ENCODE measurements at places on chromosomes 1 and 21. TPM values are rescaled to one million over a fixed set of nuclear protein-coding genes. Genes with fewer than 3 reads are reported as not detected.

DNA sequence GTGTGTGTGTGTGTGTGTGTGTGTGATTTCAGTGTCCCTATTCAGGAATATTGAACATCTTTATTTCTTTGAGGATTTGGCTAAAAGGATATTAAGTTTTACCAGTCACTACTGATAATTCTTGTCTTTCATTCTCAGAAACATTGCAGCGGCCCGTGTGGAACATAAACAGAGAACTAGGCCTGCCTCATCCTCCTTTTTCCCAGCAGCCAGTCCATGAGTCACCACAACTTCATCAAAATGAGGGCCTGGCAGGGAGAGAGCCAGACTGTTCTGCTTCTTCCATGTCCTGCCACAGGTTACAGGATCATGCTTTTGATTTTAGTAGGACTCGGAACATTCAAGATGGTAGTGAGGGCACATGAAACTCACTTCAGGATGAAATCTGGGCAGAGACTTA, 50.7 kb downstream of the LRIG2 start:
- DNase-seq, result peak; percentile 66

- DNase-seq, result no peak
These were observed 86.4 kb upstream of the ACTL8 start for GRCh38 chr1:17668624-17669175.

DNA sequence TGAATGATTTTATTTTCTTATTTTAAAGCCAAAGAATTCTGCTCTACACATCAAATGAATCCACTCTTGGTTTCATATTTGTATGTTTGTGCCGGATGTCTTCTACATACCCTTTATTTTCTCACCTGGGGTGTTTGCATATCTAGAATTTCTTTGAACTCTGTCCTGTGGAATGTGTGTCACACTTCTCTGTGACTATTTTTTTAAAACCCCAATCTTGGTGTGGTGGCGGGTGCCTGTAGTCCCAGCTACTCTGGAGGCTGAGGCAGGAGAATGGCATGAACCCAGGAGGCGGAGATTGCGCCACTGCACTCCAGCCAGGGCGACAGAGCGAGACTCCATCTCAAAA, 35.4 kb downstream of the CENPF start:
- DNase-seq, result no peak

- no peak for DNase-seq
These were observed 1.6 kb downstream of the HES2 start for GRCh38 chr1:6417961-6418667.

GRCh38 chr1:226428348-226428747, 20.5 kb upstream of the PARP1 start:
- no peak for DNase-seq

GRCh38 chr1:42841010-42841409, 5.4 kb upstream of the ZNF691 start:
- DNase-seq, result no peak

DNA sequence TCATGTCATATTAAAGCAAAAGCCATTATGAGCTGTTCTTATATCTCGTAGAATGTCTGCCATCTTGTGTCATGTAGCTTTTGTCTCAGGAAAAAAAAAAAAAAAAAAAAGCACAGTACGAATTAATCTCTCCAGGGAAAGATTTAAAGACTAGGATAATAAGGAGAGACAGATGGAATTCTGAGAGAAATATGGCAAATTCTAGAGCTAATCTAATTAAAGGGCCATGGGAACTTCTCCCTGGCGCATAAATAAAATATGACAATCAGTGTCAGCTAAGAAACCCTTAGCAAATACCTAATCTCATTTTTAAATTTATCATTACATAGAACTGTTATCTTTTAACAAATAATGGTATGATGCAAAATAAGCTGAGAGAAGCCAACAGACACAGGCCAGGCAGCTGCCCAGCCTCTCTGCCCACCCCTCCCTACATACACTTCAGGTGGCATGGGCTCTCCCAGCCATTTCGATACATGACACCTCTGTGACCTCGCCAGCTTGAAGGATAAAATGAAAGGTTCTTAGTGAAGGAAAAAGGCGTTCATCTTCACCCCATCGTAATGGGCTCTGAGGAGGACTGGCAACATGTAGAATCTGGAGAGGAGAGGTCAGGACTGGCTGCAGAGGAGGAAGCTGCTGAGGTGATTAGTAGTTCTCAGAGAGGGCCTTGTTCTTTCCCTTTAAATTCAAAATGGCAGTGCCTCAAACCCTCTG, 39.8 kb downstream of the DISC1 start:
- DNase-seq, result no peak

DNA sequence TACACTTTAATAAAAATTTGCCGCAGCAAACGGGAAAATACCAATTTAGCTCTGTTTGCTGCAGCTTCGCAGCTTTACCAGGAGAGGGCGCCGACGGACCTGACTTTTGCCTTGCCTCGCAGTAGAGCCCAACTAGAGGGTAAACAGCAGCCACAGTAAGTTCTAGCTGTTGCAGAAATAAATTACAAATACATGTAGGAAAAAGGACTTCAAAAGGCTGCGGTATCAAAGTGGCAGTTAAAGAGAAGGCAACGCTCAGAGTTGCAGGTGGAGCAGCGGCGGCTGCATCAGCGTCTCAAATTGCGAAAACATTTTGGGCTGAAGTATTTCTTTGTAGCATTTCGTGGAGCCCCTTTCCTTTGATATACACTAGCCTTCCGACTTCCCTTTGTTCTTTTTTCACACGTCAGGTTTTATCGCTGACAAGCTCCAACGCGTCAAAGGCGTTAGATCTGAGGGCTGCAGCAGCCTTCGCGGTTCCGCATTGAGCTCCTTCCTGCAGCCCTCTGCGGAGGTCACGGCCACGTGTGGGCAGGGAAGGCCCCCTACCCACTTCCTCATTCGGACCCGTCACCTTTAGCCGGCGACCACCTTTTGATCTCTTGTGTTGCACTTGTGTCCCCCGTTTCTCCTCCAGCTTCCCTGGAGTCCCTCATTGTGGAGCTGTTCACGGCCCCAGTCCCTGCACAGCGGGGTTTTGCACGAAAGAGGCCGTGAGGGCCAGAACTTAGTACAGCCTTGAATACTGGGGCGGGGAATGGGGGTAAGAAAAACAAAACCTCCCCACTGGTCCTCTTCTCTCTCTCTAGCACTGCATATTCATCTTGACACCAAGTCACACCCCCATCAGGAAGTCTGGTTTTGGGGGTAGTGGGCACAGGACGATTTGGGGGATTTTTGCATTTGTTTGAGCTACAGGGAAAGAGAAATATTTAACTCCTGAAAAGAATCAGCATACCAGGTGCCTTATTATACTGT, 72.8 kb downstream of the S1PR1 start:
- DNase-seq, result peak; percentile 59

- peak; percentile 92 for DNase-seq
These were observed 3.3 kb upstream of the FMOD start for GRCh38 chr1:203354246-203354645.

DNA sequence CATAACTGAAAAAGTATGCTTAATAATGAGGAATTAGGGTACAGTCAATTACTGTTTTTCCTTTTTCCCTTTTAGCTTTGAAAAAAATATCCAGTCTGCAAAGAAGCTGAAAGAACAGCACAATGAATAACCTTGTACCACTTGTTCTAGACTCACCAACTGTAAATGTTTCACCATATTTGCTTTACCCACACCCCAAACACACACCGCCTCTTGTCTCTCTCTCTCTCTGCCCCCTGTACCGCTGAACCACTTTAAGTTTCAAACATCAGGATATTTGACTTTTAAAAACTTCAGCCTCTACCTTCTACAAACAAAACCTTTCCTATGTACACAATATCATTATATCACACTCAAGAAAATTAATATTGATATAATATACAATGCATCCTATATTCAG, 197.1 kb downstream of the COP1 start:
- no peak for DNase-seq

- DNase-seq, result no peak
These were observed 44.1 kb upstream of the RAB4A start for GRCh38 chr1:229226796-229227195.

DNA sequence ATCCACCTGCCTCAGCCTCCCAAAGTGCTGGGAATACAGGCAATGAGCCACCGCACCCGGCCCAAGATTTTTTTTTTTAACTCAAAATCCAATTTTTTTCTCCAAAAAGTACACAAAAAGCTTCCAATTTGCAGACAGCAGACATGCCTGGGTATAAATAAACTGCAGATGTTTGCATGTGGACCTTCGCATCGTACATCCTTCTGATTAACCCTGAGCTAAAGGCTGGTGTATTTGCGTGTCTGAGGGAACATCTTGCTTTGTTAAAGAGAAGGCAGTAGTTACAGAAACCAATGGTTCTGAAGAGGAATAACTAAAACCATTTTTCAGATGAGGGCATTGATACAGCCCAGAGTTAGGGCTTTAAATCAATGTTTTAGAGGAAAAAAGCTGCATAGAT, 12.7 kb downstream of the BCAR3 start:
- DNase-seq, result no peak

Gene IVL
- not detected for total RNA-seq

Gene RCC1
- 41.9 TPM for total RNA-seq

Gene TLCD4
- total RNA-seq, result 0.86 TPM

Gene KCNK1
- total RNA-seq, result 2.6 TPM

Gene MUTYH
- 15.1 TPM for total RNA-seq

Gene THEMIS2
- total RNA-seq, result 6.4 TPM

Gene TNFRSF25
- 2.9 TPM for total RNA-seq

Gene GPR157
- total RNA-seq, result 9.5 TPM

Gene ATP1A4
- total RNA-seq, result not detected

Gene AIRE
- total RNA-seq, result not detected

Gene PAPPA2
- total RNA-seq, result 1.3 TPM

Gene SAMSN1
- total RNA-seq, result 0.86 TPM

Gene SLC26A9
- not detected for total RNA-seq

Gene KIAA1614
- total RNA-seq, result 8.4 TPM
